ENCODE measurements at places on chromosomes 1 and 21.

DNA sequence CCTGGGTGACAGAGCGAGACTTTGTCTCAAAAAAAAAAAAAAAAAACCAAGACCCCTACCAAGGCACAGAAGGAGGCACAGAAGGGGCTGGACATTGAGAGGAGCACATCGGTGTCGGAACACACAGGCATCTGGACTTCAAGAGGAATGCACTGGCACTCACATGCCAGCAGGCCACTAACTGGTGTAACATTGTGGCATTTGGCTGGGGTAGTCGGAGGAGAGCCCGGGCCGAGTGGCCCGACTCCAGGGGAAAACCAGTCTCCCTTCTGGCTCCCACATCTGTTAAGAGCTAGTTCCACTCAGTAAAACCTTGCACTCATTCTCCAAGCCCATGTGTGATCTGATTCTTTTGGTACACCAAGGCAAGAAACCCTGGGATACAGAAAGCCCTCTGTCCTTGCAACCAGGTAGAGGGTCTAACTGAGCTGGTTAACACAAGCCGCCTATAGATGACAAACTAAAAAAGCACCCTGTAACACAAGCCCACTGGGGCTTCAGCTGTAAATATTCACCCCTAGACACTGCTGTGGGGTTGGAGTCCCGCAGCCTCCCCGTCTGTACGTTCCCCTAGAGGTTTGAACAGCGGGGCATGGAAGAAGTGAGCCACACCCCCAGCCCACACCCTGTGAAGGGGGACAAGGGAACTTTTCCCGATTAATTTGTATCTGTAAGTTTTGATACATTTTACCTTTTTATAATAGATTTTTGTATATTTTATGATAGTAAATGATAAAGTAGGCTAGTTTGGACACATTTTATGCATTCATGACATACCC, 17.2 kb upstream of the AKIRIN1 start:
- no peak for DNase-seq

DNA sequence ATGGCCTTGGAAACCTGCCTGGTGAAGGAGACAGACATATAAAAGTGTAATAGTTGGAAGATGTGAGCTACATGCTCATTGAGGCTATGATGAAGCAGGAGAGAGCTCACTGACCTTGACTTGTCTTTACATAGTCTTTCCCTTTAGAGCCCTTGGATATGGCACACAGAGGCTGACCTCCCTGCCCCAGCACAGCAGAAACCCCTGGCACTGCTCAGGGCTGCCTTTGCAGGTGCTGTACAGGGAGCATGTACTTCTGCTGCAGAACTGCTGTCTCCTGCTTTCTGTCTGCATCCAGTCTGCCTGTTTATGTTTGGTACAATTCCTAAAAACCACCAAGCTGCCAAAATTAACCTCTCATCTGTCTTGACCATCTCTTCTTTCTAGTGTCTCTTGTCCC, 80.5 kb downstream of the C1orf21 start:
- DNase-seq, result no peak

DNA sequence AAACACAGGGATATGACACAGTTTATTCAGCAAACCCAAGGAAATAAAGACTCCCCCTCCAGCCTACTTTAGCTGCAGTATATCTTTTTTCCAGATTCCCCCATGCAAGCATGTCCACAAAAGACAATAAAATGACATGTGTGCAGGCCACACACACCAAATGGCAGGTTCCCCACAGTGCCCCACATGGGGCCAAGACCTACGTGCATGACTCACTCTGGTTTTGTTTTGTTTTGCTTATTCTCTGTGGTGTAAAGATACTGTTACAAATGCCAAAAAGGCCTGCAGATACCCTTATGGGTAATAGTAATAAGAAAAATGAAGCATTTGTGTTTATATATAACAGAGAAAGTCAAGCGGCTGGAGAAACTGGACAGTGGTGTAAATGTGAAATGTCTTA, 71.6 kb downstream of the RD3 start:
- no peak for DNase-seq

GRCh38 chr21:41443562-41443961, 17.5 kb downstream of the MX1 start:
- DNase-seq, result no peak

GRCh38 chr1:24575905-24576587, 20.2 kb downstream of the NCMAP start:
- DNase-seq, result no peak

DNA sequence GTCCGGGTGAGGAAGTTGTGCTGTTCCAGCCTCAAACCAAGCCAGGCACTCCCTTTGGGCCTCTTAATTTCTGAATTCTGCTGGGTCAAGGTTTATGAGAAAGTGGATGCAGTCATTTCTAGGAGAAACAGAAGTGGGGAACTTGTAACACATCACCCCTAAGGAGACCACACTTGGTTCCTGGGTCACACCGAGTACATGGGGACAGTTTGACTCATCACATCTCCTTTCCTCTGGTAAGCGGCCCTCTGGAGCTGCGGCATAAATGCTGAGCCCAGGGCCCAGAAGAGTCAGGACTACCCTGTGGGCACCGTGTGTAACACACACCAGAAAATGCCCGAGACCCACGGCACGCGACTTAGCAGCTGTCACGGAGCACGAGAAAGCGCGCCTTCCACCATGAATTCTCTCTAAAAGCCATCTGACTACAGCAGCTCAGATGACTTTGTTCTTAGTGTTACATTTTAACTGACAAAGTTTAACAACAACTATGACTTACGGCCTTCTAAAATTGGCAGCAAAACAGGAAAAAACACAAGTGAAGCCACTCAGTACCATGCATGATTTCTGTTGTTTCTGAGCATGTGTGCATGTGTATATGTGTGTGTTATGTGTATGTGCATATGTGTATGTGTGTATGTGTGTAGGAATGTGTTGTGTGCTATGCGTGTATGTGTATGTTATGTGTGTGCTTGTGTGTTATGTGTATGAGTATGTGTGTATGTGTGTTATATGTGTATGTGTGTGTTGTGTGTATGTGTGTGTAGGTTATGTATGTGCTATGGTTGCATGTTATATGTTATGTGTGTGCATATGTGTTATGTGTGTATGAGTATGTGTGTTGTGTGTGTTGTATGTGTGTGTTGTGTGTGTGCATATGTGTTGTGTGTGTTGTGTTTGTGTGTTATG, 50.8 kb downstream of the TOMM20 start:
- no peak for DNase-seq

- DNase-seq, result peak; percentile 79
These were observed 22.7 kb upstream of the IFNGR2 start for GRCh38 chr21:33380483-33380998.

DNA sequence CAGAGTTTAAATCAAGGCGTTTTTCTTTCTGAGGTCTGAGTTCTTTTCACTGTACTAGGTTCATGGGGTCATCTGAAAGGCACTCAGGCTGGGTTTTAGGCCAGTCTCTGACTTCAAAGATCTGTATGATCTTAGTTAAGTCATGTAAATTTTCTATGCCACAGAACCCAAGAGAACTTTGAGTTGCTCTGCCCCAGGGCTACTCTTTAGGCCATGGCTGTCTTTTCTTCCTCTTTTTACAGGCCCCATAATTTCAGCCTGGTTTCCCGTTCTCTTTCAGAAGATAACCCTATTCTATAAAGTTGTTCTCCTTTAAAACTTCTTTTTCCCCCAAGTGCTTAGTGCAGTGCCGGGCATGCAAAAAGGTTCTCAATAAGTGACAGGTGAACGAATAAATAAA, 26.1 kb downstream of the METTL13 start:
- DNase-seq, result no peak

GRCh38 chr1:200452850-200453552, 43.2 kb upstream of the ZNF281 start:
- no peak for DNase-seq

DNA sequence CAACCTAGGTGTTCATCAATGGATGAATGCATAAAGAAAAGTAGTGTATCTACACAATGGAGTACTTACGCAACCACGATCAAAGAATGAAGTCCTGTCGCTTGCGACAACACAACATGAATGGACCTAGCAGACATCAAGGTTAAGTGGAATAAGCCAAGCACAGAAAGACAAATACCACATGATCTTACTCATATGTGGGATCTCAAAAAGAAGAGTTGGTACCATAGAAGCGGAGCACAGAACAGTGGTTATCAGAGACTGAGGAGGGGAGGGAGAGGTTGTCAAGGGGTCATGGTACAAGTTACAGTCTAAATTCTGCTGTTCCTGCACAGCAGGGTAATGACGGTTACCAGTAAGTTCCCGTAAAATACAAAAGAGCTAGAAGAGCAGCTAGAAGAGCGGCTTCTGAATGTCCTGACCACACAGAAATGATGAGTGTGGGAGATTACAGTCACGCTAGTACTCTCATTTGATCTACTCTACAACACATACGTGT, 36.7 kb downstream of the NPHP4 start:
- DNase-seq, result no peak

GRCh38 chr21:14877581-14878228, 187.1 kb downstream of the NRIP1 start:
- no peak for DNase-seq

GRCh38 chr1:28921286-28921869, 7.0 kb downstream of the EPB41 start:
- no peak for DNase-seq

DNA sequence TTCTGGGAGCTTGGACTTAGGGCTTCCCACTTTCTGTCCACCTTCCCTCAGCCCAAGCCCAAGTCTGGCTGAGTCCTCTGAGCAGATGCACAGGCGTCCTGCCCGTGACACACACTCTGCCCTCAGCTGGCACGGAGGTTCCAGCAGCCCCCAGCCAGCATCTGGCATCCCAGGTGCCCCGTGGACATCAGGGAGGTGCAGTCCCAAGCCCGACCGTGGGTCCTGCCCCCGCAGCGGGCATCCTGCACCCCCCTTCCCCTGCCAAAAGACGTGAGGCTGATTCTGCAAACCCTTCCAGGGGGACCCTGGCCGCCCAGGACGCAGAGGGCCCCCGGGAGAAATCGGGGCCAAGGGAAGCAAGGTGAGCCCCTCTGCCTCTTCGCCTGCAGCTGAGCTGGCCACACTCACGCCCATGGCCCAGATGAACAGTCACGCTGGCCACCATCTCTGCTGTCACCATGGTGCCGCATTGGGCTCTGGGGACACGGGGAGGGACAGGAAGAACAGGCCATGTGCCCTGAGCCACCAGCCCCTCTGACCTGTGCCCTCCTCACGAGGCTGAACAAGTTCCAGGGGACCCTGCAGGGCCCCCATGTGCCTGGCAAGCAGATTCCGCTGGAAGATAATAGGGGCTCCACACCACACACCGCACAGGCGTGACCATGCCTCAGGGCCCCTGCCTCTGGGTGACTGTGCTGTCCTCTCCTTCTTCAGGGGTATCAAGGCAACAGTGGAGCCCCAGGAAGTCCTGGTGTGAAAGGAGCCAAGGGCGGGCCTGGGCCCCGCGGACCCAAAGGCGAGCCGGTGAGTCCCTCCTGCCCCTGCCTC, 20.6 kb downstream of the COL6A2 start:
- DNase-seq, result no peak

DNA sequence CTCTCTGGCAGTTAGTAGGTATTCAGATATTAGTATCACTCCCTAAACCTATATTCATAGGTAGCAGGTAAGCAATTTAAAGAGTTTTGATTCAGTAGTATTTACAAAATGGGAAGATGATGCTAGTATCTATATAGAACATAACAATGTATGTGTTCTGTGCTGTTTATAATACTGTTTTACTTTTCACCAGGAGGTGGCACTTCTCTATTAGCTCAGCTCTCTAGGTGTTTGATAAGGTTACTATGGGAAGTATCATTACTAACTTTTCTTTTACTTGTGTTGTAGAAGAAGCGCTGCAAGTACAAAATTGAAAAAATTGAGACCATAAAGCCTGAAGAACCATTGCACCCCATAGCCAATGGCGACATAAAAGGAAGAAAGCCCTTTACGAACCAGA, 49.4 kb upstream of the FASLG start:
- DNase-seq, result no peak

DNA sequence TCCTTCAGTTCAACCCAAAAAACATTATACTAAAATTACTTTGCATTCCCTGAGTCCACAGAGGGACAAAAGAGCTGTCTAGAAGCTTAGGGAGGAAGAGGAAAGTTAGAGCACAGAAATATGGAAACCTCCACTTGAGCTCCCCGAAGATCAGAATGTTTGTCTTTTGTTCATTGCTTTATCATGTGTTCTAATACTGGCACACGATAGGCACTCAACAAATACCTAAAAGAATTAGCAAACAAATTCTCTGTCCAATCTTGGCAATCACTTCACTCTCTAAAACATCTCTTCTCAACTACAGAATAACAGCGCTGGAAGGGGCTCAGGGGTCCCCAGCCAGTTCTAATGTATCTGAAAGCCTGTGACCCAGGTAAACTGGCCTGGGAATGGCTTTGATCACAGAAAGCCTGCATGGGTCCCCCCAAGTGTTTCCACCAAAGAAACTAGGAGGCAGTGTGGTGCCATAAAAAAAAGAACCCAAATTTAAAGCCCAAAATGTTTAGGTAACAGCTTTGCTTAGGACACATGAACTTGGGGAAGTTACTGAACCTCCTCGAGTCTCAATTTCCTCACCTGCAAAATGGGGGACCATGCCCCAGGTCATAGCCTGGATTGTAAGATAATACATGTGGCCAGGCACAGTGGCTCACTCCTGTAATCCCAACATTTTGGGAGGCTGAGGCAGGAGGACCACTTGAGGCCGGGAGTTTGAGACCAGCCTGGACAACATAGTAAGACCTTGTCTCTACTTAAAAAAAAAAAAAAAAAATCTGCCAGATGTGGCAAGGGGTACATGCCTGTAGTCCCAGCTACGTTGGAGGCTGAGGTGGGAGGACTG, 45.8 kb downstream of the SSBP3 start:
- DNase-seq, result no peak

DNA sequence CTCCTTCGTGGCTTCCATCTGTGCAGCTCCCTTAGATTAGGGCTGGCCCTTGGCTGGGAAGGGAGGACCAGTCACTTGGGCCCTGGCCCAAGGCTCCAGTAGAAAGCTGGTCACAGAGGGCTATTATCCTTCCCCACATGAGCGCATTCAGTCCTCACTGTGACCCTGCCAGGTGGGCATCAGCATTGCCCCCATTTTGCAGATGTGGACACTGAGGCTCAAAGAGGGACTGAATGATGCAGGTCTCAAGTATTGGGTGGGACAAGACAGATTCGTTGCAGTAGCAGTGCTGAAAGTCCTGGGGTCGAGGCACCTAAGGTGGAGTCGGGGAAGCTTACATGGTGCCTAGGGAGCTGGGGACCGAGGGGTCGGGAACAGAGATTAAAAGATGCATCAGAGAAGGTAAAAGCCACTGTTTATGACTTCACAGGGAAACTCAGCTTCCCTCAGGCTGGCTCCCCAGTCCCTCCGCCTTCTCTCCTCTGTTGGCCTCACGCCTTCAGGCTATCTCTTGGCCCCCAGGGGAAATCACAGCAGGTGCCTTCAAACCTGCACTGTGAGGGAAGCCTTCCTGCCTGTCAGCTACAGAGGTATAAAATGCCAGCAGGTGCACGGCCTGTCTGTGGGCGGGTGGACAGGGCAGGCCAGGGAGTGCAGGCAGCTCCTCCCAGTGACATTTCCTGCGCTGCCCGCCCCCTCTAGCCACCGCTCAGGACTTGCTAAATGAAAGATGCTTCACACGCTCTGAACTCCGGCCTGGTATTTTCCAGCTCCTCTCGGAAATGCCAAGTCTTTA, 178.4 kb downstream of the GRIK3 start:
- DNase-seq, result no peak

GRCh38 chr1:44881011-44881632, 38.1 kb upstream of the PTCH2 start:
- no peak for DNase-seq

GRCh38 chr21:38041493-38041892, 125.2 kb upstream of the KCNJ6 start:
- no peak for DNase-seq
